ENCODE measurements at places on chromosomes 3 and 15.

GRCh38 chr3:153855772-153856171, 265.4 kb upstream of the ARHGEF26 start:
- no peak for DNase-seq

- no peak for DNase-seq
Measured at GRCh38 chr3:28989646-28990089, 291.2 kb upstream of the RBMS3 start.

GRCh38 chr3:127822682-127823425, 539 bp upstream of the MGLL start:
- DNase-seq: no peak

DNA sequence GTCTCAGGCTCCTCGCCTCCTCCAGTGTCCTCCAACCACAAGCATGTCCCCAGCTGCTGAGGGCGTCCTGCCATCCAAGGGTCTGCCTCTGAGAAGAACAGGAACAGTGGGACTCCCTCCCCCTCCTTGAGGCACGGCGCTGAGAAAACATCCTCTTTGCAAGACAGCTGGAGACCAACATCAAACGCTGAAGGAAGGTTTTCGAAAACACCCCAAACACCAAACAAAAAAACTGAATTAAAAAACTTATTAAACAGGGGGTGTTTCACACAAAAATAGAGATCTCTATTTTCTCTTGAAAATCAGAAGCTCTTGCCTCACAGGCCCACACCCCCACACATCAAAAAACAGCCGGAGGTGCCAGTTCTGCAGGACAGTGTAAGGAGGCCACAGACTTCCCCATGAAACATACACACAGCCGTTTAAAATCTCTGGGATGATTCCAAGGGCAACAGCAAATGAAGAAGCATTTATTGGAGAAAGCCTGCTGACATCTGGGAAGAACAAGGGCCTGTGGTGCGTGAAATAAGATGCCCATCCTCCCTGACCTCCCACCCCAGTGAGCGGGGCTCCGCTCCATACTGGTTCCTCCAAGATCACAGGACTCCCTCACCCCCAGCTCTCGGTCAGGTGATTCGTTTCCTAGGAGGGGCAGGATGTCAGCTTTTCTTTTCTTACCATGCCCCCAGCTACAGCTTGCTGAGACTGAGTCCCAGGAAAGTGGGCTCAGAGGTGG, 71.3 kb downstream of the NUP210 start:
- DNase-seq: no peak

DNA sequence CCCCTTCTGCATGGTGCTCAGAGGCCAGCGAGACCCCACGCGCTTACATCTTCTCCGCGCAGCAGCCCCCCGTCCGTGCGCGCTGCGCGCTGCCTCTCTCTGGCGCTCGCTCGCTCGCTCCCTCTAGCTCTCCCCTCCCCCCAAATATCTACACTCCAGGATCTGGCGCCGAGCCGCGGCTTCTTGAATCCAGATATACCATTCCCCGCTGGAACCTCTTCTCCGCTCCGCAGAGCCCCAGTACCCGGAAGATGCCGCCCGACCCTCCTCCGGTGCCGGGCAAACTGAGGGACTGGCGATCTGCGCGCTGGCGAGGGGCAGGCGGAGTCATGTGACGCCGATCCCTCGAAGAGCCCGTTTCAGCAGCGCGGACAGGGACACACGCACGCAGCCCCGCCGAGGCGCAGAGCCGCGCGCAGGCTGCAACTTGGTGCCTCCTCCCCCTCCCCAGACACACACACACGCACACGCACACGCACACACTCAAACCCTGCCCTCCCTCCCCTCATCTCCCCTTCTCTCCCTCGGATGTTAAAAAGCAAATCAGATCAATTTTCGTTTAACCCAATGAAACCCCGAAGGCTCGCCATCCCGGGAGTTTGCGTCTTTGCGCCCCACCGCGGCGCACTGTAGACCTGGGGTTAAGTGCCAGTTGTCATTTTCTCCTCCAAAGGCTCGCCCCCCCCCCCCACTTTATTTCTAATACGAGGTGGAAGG, at the start of gene RASGRF1:
TSS of gene RASGRF1 (minus strand) at position 294 of the 717 bp plus-strand sequence. CDS start at position 12, 282 bp downstream.
- DNase-seq: peak; percentile 33

GRCh38 chr3:151183265-151183671, 19.7 kb downstream of the GPR171 start:
- no peak for DNase-seq

- DNase-seq: no peak
Measured at GRCh38 chr15:57165992-57166391, 210.3 kb upstream of the CGNL1 start.

DNA sequence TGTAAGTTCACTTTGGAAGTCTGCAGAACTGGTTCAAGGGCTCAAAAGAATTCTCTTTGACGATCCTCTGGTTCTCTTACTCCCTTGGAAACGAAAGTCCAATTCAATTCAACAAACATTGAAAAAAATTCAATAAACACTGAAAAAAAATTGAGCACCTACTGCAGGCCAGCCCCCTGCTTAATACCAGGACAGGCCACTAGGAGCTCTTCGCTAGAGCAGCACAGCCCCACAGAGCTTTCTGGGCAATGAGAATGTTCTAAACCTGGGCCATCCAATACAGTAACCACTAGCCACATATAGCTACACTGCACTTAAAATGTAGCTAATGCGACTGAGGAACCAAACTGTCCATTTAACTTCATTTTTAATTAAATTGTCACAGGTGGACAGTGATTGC, 50.4 kb upstream of the DCLK3 start:
- no peak for DNase-seq

DNA sequence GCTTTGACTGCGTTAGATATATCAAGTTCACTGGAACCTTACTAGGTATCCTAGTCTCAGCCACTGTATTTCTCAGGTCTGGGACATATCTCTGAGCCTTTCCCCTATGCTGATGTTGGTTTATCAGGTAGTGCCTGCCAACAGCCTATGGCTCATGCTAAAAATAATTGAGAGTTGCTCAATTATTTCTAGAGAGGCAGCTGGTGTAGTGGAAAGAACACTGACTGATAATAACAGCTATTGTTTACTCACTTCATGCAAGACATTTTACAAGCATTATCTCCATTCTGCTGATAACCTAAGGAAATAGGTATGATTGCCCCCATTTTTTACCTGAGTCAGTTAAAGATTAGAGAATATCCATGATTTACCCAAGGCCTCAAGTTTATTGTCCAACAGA, 231.4 kb downstream of the LRRN1 start:
- no peak for DNase-seq

DNA sequence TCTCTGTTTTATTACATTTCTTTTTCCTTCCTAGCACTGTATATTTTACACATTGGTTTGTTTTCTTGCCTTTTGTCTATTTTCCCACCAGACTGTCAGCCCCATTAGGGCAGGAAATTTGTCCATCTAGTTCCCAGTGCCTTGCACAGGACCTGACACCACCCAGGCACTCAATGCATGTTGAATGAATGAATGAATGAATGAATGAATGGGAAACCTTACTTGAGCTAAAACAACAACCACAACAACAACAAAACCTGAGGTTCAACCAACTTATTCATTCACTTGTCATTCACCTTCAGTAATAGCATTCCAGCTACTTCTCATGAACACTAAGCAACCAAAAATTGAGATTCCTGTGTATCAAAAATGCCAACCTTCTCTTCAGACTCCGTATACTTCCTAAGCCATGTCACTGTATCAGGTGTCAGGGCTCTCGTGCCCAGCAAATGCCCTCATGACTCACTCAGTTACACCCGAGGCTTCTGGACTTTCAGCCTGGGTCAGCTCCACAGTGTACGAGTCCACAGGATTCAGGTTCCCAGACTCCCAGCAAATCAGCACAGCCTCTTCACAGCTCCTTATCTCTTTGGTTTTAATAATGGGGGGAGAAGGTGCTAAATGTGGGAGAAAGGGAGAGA, 37.3 kb downstream of the FSD2 start:
- DNase-seq: no peak

GRCh38 chr15:92528736-92529135, 126.8 kb downstream of the FAM174B start:
- DNase-seq: no peak

DNA sequence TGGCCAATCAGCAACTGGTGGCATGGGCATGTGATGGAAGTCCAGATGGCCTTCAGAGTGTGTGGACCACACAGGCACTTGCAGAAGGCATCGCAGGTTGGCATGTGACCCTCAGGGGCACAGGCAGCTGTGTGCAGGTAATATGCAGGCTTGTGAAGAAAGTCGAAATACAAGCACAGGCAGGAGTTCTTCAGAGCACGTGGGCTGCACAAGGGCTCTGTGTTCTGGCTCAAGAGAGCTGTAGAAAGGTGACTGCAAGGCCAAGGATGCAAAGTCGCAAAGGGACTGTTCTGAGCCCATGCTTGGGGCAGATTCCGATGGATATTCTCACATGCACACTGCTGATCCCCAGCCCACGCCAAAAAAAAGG, 8.3 kb downstream of the LRRC2 start:
- no peak for DNase-seq

Measured in ascending aorta (tissue), 2 donors.